ENCODE measurements at places on chromosomes 5 and 9.

DNA sequence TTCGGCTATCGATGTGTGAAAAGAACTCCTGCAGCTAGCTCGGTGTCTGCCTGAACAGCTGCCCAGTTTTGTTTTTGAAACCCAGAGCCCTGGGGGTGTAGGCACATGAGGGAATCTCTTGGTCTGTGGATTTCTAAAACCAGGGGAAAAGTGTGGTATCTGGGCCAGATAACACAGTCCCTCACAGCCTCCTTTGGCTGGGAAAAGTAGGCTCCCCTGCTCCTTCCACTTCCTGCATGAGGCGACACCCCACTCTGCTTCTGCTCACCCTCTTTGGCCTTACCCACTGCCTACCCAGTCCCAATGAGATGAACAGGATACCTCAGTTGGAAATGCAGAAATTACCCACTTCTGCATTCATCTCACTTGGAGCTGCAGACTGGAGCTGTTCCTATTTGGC is 9.5 kb upstream of the CDO1 start:
- DNase-seq, result no peak

DNA sequence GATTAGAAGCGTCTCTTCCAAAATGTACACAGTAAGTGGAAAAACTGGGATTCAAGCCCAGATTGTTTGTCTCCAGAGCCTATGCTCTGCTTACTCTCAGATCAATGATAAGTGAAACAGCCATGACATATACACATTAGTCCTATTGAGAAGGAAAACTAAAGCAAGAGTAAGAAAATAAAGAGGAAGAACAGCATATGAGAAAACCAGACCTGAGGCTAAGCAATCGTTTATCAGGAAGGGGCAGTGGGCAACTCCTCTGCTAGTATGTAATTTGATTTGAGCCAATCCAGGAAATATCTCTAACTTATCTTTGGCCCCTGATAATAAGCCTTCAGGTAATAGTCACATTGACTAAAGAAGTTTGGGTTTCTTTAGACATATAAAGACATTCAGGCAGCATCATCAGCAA is 789.9 kb upstream of the C9orf72 start:
- no peak for DNase-seq

- DNase-seq, result no peak
Measured at GRCh38 chr5:56532466-56532865, 282.9 kb upstream of the MAP3K1 start.

GRCh38 chr9:17349831-17350230 is 215.0 kb downstream of the CNTLN start:
- no peak for DNase-seq

DNA sequence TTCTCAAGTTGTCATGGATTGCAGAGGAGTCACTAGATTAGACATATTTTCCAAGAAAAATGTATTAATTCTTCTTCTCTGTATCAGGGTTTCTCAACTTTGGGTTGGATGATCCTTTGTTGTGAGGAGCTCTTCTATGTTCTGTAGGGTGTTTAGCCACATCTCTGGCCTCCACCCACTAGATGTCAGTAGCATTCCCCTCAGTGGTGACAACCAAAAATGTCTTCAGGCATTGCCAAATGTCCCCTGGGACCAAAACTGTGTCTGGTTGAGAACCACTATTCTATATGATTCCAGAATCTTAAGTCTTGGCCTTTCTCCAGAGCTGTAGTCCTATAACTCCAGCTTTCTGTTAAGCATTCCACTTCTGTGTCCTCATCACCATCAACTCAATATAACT is 220.9 kb downstream of the KIAA0825 start:
- DNase-seq, result no peak

DNA sequence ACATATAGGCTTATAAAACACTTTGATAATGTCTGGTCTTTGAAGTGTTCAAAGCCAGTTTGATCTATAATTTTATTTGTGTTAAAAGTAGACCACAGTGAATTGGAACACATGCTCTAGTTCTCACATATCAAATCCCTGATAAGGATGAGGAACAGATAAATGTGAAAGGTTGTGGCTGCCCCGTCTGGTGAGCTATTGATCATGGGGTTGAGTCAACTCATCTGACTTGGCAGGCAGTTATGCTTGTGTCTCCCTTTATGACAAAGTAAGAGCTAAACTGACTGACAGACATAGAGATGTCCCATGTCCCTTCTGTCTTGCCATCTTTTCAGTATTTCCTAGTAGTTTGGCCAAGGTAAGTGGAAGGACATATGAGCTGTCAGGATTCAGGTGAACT is 2.9 kb upstream of the ERMP1 start:
- no peak for DNase-seq

DNA sequence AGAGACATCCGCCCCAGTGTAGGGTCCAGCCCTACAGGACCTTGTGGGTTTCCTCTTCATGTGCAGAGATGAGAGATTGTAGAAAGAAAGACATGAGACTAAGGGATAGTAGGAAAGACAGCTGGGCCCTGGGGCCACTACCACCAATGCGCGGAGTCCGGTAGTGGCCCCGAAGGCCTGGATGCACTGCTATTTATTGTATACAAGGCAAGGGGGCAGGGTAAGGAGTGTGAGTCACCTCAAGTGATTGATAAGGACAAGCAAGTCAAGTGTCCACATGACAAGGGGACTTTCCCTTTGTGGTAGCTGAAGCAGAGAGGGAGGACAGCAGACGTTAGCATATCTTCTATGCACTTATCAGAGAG is 6.2 kb upstream of the TMEM141 start:
- no peak for DNase-seq

- DNase-seq, result no peak
Measured at GRCh38 chr5:9483779-9484178, 62.1 kb downstream of the SEMA5A start.

DNA sequence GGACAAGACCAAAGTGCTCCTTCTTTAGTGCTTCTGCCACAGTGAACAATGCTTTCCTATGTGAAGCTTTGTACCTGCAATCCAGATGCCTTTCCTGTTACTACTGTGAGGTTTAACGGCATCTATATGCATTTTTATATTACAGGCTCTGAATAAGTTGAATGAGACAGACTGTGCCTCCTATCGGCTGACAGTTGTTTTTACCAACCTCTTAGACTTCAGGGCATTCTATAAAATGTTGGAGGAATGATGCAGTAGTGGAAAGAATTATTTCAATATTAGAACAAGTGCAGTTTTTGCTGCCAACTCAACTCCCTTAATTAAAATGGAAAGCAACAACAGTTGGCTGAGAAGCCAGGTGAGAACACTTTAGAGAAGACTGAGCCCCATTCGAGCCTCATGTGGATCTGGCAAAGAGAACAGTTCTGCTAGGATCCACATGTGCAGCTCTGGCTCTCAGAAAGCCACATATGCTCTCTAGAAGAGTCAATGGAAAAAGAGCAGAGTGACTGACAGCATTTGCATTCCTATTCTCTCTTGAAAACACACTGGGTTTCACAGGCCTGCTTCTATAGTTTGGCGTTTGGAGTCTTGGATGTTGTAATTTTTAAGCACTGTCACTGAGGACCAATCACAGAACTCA is 147.5 kb downstream of the LURAP1L start:
- no peak for DNase-seq
